ENCODE measurements at places on chromosomes 4 and X. TPM values are rescaled to one million over a fixed set of nuclear protein-coding genes. Genes with fewer than 3 reads are reported as not detected.

Gene NONO
- total RNA-seq = 224 TPM

Gene ACSL1
- 238 TPM for total RNA-seq

Gene F8A3
- 10.2 TPM for total RNA-seq

Gene MAGEC1
- not detected for total RNA-seq

Gene FGG
- 255 TPM for total RNA-seq

Gene FAM9A
- total RNA-seq = not detected

Gene PLP1
- total RNA-seq = not detected

Gene CHRDL1
- total RNA-seq = 57.8 TPM

Gene CXorf49
- total RNA-seq = not detected

Gene SPATA18
- total RNA-seq = 23.8 TPM

Gene COL25A1
- 0.20 TPM for total RNA-seq

Gene AMBN
- total RNA-seq = not detected

Gene RBM47
- 448 TPM for total RNA-seq

Gene RFC1
- 35.3 TPM for total RNA-seq

Gene CTSO
- total RNA-seq = 9.4 TPM

Gene CT55
- total RNA-seq = not detected

- no peak for DNase-seq
Observed at GRCh38 chr4:89725268-89725667, 111.7 kb downstream of the SNCA start.

GRCh38 chr4:150379454-150379853, 202.5 kb upstream of the MAB21L2 start:
- DNase-seq = no peak

GRCh38 chr4:7824218-7824617, 115.4 kb downstream of the AFAP1 start:
- DNase-seq = no peak

DNA sequence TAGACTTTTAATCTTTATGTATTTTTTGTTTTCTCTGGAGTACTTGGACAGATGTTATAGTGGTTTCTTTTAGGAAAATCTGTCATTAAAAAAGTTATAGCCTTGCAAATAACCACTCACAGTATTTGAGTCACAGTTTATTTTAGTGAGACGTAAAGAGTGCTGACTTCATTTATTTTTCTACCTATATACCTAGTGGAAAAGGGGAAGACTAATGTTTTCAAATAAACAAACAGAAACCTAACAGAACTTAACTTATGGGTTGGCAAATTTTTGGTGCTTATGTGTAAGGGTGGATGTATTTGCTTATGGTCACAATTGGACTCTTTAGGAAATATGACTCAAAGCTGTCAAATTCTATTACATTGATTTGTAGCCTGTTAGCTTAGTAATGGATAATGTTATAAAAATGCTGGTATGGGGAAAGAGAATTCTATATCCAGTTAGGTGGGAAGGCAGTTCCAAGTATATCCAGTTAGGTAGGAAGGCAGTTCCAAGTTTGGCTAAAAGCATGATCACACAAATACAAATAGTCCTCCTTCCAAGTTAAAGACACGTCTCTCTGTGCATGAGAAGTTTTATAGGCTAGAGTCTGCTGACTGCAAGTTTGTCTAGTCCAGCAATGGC, 61.9 kb downstream of the SLC9A6 start:
- no peak for DNase-seq

GRCh38 chrX:150482537-150483206, 85.7 kb upstream of the MTM1 start:
- DNase-seq = no peak

DNA sequence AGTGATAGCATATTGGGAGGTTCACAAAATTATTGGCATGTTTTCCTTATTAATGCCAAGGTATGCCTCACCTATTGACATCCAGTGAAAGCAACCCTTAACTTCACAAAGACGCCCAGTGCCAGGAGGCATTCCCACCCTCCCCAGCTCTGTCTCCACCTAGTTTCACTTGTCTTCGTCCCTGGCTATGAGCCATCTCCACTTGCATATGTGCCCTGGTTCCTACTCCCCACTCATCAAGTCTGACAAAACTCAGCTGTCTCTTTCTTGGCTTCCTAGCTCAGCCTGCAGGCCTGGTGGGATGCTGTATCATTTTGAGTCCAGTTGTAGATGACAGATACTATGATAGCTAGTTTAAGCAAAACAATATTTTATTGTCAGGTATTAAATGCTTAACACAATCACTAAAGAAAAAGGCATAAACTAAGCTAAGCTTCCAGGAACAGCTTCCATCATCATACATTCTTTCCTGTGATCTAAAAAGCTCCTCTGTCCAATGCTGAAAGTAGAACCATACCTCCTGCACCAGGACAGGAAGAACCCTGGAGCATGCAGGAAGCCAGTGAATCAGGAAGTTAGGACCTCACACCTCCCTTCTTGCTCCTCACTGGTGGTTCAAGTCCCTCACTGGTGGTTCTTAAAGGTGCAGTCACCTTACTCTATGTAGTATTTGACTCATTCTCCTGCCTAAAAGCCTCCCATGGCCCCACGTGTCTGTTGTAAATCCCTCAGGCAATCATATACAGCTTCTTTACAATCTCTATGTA, 410.3 kb upstream of the RASGEF1B start:
- no peak for DNase-seq

DNA sequence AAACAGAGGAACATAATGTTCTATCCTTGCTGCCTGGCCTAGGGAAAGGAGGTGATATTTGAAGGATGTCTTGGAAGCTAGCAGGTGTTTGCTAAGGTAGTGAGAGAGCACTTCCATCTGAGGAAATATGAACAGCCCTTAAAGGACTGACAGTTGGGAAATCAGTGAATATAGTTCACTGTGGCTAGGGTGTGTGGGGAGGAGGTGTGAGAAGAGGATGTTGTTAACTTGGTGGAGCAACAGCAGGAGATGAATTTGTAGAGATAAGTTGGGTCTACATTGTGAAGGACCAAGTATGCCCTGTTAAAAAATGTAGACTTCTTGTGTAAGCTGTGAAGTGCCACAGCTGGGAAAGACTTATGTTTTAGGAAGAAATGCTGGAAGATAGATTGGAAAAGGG, 25.5 kb downstream of the TBC1D19 start:
- no peak for DNase-seq

GRCh38 chrX:16852617-16853179, 17.5 kb downstream of the RBBP7 start:
- no peak for DNase-seq

- DNase-seq = no peak
Observed at GRCh38 chr4:15434676-15435075, 6.8 kb downstream of the C1QTNF7 start.

DNA sequence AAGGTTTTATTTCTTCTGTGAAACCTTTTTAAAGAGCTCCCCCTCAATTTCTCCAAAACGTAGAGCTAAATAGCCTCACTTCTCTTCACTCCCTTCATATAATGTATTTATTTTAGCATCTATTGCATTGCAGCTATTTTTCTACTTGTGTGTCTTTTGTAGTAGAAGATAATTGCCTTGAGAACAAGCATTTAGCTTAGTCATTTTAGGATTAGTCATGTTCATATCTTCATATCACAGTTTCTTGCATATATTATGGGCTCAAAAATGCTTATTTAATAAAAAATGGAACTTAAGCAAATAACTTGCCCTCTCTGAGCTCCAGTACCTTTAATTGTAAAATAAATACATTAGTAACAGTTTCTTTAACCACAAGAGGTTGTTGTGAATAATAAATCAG, 72.1 kb upstream of the SPANXC start:
- no peak for DNase-seq

GRCh38 chr4:8090744-8091301, 67.8 kb downstream of the ABLIM2 start:
- DNase-seq = no peak

GRCh38 chrX:140132937-140133336, 167.6 kb upstream of the CXorf66 start:
- no peak for DNase-seq

- DNase-seq = no peak
Observed at GRCh38 chrX:48913605-48914366, 2.3 kb upstream of the SLC35A2 start.

- no peak for DNase-seq
Observed at GRCh38 chrX:119211649-119212014, 24.5 kb upstream of the PGRMC1 start.

- DNase-seq = no peak
Observed at GRCh38 chr4:8681391-8681790, 88.8 kb downstream of the CPZ start.

- no peak for DNase-seq
Observed at GRCh38 chr4:138736362-138736761, 279.2 kb upstream of the NOCT start.

- DNase-seq = peak; percentile 44
Observed at GRCh38 chrX:53445977-53446376, 11.8 kb upstream of the HSD17B10 start.

GRCh38 chrX:6694977-6695376, 160.1 kb upstream of the VCX3A start:
- no peak for DNase-seq

DNA sequence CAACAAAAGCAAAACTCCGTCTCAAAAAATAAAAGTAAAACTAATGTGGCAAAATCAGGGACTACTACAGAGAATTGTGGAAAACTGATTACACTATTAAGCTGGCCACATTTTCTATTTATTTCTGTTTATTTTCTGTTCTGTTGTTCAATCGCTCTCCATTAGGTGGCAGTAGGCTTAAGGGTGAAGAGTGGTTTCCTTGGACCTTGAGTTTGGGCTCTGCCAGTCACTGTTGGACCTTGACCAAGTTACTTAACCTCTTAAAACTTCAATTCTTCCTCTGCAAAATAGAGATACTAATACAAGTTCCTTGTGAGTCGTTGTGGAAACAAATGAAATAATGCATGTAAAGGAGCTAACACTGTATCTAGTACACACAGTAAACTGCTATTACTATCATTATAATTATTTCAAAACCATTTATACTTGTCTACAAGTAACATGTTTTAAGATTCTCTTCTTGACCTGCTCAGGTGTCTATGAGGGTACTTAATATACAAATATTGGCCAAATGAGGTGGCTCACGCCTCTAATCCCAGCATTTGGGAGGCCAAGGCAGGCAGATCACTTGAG, 15.2 kb downstream of the HSD17B11 start:
- DNase-seq = peak; percentile 48

DNA sequence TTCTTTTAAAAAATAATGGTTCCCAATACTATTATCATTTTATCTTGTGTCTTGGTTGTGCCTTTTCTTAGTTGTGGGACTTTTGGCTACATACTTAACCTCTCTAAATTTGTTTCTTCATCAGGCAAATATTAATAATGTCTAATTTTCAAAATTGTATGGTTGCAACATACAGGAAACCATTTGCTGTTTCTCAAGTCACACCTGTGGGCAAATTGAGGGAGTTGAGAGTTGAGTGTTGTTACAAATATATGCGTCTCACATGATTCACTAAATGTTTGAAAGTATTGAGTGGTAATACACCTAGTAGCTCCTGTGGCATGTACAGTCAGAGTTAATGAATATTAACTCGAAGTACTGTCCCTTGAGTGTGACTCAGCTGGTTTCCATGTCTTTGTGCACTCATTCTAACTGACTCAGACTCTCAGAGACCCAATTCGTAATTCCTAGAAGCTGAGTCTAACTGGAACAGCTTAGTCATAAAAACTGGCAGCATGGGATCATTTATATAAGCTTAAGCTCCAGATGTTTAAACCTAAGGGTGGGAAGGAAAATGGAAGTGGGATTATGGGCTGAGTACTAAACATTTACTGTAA, 802.4 kb downstream of the TRIML1 start:
- no peak for DNase-seq

- no peak for DNase-seq
Observed at GRCh38 chr4:152207378-152207720, 328.5 kb downstream of the FBXW7 start.

DNA sequence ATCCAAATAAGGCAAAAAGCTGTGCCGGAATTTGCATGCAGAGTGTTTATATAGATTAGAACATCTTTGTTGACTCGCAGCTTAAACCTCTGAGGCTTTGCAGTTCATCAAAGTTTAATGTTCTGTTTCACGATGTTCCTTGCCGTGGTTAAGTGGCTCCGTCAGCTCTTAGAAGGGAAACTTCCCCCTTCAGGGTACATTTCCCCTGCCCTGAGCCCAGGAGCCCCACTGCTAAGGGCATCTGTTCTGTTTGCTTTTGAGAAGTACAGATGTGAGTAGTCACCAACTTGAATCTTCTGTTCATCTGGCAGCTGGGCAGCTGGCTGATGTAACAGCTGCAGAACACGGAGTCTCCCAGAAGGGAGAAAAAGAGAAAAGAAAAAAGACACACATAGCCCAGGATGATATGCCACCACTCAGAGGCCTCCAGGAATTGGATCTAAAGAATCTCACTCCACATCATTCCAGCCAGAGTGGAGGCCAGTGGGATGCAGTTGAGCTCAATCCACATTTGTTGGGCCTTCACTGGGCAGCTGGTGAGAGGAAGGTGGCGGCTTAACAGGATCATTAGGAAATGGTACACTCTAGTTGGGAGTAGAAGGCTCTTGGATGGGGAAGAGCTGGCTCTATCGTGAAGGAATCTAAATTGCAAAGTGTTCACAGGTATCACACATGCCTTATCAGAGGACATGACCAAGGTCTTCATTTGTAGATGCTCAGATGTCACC, 178.7 kb upstream of the RBPJ start:
- DNase-seq = peak; percentile 65

DNA sequence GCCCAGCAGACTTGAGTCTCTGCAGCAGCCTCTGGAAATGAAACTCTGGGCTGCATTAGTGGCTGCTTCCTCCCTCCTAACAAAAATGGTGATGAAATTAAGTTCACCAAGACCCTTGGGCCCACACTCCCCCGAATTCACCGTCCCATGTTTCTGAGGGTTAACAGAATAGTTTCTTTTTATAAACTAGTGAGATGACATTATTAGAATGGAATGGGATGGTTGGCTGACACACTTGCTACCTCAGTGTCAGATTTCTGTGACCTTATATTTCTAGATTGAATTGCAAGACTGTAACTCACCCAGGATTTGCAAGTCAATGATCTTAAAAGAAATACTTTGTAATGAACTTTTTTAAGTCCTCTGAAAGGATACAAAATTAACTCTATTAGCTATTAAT, 127.1 kb downstream of the SHROOM3 start:
- no peak for DNase-seq

GRCh38 chrX:35351212-35351611, 408.6 kb downstream of the FAM47B start:
- DNase-seq = no peak

DNA sequence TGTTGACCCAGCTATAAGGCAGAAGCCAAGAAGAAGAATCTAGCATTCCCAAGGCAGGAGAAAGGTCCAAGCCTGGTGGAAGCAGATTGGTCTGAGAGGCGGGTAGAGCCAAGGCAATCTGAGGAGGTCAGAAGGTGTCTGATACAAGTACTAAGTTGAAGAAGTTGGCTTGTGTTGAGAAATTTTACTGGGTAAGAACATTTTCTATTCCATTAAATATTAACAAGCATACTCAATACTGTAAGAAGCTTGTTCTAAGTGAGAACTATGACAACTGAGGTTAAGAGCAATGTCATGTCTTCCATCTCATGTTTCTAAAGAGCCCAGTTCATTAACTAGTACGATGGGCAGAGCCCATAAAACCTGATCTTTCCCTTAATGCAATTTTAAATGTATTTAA, 75.0 kb downstream of the FAM13A start:
- no peak for DNase-seq

DNA sequence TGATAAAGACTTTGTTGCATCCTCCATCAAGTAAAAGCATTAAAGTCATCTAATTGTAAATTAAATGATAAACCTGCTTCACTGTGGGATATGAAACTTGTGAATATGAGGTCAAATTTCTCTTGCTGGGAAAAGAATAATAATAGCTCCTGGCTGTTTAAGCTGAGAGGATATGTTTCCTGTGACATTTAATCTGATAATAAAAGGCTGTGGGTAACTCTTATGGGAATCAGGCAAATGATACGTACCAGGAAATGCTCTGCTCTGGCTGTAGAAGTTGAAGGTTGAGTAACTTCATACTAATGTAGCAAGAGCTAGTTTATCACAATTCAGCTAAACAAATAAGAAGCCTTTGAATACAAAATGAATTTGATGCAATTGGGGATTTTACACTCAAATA, 574.6 kb downstream of the RAPGEF2 start:
- no peak for DNase-seq

All from upper lobe of left lung (tissue), 6 donors.